ENCODE measurements at places on chromosomes 5 and 9. TPM values are rescaled to one million over a fixed set of nuclear protein-coding genes. Genes with fewer than 3 reads are reported as not detected.

DNA sequence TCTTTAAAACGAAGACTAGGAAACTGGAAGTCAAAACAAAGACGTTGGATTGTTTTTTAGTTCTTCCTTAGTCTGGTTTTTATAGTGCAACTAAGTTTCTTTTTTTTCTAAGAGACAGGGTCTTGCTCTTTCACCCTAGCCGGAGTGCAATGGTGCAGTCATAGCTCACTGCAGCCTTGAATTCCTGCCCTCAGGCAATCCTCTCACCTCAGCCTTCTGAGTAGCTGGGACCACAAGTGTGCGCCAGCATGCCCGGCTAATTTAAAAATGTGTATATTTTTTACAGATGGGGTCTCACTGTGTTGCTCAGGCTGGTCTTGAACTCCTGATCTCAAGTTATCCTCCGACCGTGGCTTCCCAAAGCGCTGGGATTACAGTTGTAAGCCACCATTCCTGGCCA is 27.6 kb downstream of the ZFYVE16 start:
- DNase-seq: no peak
- no peak overlapping the region for H3K27ac ChIP-seq
- H3K27me3 ChIP-seq: no peaks in the 10 kb centered on the region
- H3K36me3 ChIP-seq: no peaks in the 10 kb centered on the region

DNA sequence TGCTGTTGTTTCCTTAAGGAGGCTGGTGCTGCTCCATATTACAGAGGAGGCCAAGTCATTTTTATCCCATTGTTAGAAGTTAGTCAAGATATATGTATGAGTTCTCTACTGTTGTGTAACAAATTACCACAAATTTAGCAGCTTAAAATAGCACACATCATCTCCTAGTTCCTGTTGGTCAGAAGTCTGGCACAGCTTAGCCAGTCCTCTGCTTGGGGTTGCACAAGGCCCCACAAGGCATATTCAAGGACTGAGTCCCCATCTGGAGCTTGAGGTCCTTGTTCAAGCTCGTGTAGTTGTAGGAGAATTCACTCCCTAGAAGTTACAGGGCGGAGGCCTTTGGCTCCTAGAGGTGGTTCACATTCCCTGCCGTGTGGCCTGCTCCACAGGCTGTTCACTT is 14.7 kb downstream of the MTAP start:
- H3K27me3 ChIP-seq: no peaks in the 10 kb centered on the region
- peaks cover 8% of the 10 kb centered on the region for H3K4me1 ChIP-seq
- peaks cover 19% of the 10 kb centered on the region for H3K36me3 ChIP-seq
- no peak overlapping the region for H3K4me3 ChIP-seq
- DNase-seq: no peak
- no peak overlapping the region for H3K27ac ChIP-seq

- no peak for DNase-seq
- no peaks in the 10 kb centered on the region for H3K4me1 ChIP-seq
- no peaks in the 10 kb centered on the region for H3K36me3 ChIP-seq
- no peak overlapping the region for H3K27ac ChIP-seq
Observed at GRCh38 chr9:105828171-105828570, 133.8 kb downstream of the TMEM38B start.

DNA sequence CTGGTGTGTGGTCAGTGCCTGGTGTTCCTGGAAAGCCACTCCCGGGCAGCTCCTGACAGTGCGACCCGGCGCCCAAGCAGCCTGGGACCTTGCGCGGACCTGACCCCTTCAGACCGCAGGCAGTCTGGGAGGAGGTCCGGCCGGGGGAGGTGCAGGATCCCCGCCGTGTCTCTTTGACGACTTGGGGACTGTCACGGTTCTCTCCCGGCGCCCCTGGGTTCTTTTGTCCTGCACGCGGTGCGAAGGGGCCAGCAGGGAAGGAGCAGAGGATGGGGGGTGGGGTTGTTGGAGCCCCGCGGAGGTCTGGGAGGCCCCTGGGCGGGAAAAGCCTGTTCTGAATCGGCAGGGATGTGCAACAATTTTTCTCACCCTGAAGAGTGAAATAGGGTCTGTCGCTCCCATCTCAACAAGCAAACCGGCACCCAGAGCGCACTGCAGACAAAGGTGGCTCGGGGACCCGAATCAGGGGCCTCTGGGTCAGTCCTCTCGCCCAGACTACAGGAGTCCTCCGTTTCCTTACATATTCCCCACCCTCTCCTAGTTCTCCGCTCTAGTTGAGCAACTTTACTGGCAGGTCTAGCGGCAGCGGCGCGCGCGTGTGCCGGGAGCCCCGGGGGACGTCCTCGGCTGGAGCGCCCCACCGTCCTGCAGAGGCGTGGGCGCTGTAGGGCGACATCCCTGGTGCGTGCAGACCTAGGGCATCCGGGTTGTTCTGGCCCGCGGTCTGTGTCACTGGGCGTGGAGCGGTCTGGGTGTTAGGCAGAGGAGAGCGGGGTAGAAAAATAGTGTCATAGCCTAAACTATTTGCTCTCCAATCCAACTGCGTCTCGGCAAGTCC is 1.2 kb downstream of the VCAN start:
- no peaks in the 10 kb centered on the region for H3K4me1 ChIP-seq
- peak; percentile 27 for DNase-seq
- no peak overlapping the region for H3K27ac ChIP-seq
- peak overlapping the region; percentile 18 for H3K4me3 ChIP-seq

- peaks cover 7% of the 10 kb centered on the region for H3K4me1 ChIP-seq
- no peak overlapping the region for H3K27ac ChIP-seq
- DNase-seq: peak; percentile 53
- peaks cover 78% of the 10 kb centered on the region for H3K36me3 ChIP-seq
- H3K27me3 ChIP-seq: no peaks in the 10 kb centered on the region
- H3K4me3 ChIP-seq: no peak overlapping the region
Observed at GRCh38 chr5:1058083-1058945, 49.7 kb downstream of the NKD2 start.

- no peak for DNase-seq
- no peak overlapping the region for H3K27ac ChIP-seq
- H3K4me3 ChIP-seq: no peak overlapping the region
Observed at GRCh38 chr5:16467363-16468219, 2.0 kb upstream of the ZNF622 start.

DNA sequence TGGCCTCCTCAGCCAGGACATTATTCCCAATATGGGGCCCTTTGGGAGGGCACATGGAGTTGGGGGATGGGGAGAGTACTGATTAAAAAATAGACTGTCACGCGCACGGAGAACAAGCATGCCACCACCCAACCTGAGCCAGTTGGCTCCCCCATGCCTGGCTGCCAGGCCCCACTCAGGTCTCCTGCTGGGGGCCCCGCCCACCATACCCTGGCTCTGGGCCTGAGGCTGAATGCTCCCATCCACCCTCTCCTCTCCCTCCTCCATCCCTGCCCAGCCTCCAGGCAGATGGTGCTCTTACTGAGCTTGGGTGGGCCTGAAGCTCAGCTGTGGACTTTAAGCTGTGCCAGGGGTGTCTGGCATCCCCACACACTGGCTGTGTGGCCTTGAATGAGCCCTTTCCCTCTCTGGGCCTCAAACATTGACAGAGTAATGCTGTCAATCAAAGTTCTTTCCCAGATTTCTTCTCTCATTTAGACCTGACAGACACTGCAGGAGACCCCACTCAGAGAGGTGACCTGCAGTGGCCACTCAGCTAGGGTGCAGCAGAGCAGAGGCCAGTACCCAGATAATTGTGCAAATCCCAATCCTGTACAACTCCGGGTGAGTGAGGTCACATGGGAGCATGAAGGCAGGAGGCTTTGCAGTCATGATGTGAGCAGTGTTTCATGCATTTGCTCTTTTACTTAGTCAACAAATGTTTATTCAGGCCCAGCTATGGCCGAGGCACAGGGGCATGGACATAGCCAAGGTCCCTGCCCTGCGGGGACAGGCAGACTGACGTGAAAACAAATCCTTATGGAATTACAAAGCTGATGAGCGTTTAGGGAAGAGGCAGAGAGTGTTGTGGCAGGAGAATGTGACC is 9.8 kb upstream of the SYNPO start:
- no peaks in the 10 kb centered on the region for H3K27me3 ChIP-seq
- H3K4me3 ChIP-seq: no peak overlapping the region
- H3K4me1 ChIP-seq: peaks cover 42% of the 10 kb centered on the region
- peak overlapping the region; percentile 71 for H3K27ac ChIP-seq

GRCh38 chr5:123035360-123035917 is 1.1 kb downstream of the PPIC start:
- no peaks in the 10 kb centered on the region for H3K36me3 ChIP-seq
- H3K4me1 ChIP-seq: no peaks in the 10 kb centered on the region
- peak overlapping the region; percentile 80 for H3K4me3 ChIP-seq
- peak; percentile 57 for DNase-seq
- H3K27ac ChIP-seq: peak overlapping the region; percentile 88

DNA sequence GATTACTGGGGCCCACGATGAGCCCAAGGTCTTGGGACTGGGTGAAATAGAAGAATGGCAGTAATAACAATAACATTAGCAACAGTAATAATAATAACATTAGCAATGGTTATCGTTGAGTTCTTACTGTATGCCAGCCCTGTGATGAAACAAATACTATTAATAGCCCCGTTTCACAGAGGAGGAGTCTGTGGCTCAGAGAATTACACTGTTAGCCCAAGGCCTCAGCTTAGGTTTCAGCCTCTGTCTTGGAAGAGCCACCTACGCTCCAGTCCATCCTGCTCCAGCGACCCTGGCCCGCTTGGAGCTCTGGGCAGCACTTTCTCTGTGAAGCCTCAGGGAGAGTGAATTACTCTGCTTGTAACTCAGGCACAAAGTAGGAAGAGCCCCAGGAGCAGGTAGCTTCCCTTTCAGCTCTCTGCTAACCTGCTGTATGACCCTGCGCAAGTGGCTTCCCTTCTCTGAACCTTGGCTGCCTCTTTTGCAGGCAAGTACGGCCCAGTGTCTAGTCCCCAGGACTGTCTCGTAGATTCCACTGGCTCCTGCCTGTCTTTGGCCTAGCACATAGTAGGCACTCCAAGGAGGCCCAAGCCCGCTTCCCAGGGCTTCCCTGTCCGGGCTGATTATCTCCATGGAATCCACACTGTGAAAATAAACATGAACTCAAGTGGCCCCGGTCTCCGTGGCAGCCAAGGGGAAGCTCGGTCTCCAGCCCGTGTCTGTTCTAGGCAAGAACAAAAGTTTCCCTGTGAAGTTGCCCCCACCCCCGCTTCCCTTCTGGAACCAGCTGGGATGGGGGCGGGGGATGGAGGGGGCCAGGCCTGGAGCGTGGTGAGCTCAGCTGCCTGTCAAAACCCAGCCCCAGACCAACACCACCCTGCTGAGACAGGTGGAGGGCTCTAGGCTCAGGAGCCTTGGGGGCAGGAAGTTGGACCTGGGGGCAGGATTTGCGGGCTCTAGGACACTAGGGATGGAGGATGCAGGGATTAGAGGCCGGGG is 26.2 kb upstream of the LMX1B start:
- DNase-seq: no peak
- no peaks in the 10 kb centered on the region for H3K27me3 ChIP-seq
- H3K4me3 ChIP-seq: no peak overlapping the region
- no peaks in the 10 kb centered on the region for H3K36me3 ChIP-seq
- H3K27ac ChIP-seq: no peak overlapping the region

DNA sequence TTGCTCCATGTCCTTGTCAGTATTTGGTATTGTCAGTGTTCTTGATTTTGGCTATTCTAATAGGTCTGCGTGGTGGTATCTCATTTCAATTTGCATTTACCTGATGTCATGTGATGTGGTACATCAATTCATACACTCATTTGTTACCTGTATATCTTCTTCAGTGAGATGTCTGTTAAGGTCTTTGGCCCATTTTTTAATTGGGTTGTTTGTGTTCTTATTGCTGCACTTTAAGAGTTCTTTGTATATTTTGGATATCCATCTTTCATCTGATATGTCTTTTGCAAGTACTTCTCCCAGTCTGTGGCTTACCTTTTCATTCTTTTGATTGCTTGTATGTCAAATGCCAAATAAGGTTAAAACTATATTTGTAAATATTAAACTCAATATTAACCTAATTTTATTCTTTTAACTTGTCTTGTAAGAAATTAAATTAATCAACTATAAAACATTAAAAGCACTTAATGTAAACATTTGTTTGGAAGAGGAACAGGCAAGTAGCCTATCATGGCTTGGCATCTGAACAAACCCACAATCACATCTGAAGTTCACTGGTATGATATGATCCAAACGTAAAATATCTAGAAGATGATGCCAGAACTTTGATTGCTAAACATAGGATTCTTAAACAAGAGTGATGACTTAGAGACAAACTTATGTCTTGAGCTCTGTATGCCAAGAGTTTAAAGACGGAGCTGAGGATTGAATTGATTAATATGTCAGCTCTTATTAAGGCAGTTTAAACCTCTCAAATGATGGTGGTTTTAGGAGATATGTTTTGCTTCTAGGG is 587.3 kb downstream of the ANXA1 start:
- no peaks in the 10 kb centered on the region for H3K36me3 ChIP-seq
- no peaks in the 10 kb centered on the region for H3K4me1 ChIP-seq
- DNase-seq: no peak
- no peak overlapping the region for H3K4me3 ChIP-seq

DNA sequence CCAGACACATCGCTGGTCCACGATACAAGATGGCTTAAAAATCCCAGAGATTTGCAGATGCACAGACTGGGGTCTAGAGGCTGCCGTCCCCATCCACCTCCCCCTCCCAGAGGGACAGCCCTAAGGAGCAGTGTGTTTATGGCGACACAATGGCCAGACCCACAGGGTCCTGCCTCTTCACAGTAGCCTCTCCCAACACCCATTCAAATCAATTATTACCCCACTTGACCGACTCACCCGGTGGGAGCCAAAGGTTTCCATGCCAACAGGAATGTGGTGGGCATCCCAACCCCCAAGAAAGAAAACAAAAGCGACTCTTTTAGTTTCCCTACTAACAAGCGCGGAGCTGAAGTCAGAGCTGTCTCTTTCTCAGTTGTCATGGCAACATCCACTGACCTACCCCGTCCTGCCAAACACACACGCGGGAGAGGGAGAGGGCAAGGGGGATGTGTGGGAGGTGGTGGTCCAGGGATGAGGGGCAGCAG is 209.0 kb downstream of the TTLL11 start:
- H3K27me3 ChIP-seq: no peaks in the 10 kb centered on the region
- H3K4me1 ChIP-seq: no peaks in the 10 kb centered on the region
- no peak overlapping the region for H3K27ac ChIP-seq
- no peak for DNase-seq

GRCh38 chr9:129596541-129597331 is 24.2 kb downstream of the C9orf50 start:
- no peaks in the 10 kb centered on the region for H3K36me3 ChIP-seq
- no peaks in the 10 kb centered on the region for H3K4me1 ChIP-seq
- peak overlapping the region; percentile 6 for H3K27ac ChIP-seq
- DNase-seq: no peak

- no peaks in the 10 kb centered on the region for H3K27me3 ChIP-seq
- H3K27ac ChIP-seq: no peak overlapping the region
- DNase-seq: no peak
- peak overlapping the region; percentile 55 for H3K4me3 ChIP-seq
- H3K4me1 ChIP-seq: no peaks in the 10 kb centered on the region
Observed at GRCh38 chr5:180352116-180353047, 754 bp downstream of the GFPT2 start.

Gene GAPT
- total RNA-seq: not detected

Gene TRIM14
- 34.6 TPM for total RNA-seq

Gene NKD2
- total RNA-seq: 2.7 TPM

Gene TTC23L
- not detected for total RNA-seq

Gene ASS1
- 1,278 TPM for total RNA-seq

Gene NXNL2
- not detected for total RNA-seq

Gene KCNIP1
- 0.56 TPM for total RNA-seq

Gene PITX1
- total RNA-seq: not detected

Gene KLF9
- total RNA-seq: 28.0 TPM

Gene SH2D3C
- total RNA-seq: 2.4 TPM

Gene FOXD4L3
- total RNA-seq: 0.12 TPM

Gene CARD9
- total RNA-seq: 0.74 TPM

All from right lobe of liver (tissue), 6 donors.